ENCODE measurements at places on chromosomes 2 and 18.

DNA sequence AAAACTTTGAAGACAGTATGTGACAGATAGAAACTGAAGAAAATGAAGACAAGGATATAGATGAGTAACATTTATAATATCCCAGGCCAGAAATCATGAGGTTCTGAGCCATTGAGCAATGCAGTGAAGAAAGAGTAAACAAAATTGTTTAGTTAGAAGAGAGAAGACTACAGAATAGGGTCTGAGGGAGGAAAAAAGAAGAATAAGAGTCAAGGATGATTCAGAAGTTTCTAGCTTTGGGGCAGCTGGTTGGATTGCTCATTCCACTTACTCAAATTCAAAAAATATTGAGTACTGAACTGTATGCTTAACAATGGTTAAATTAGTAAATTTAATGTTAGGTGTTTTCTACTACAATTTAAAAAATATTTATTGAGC, 155.0 kb upstream of the OTX1 start:
- DNase-seq, result no peak

DNA sequence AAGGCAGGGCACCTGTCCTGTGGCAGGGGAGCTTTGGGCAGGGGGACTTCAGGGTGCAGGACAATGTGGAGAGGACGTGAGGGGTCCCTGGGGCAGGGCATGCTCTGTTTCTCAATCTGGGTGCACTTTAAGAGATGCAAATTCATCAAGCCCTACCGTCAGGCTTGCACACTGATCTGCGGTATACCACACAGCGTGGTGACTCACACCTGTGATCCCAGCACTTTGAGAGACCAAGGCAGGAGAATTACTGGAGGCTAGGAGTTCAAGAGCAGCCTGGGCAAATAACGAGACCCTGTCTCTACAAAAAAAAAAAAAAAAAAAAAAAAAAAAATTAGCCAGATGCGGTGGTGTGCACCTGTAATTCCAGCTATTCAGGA, 10.2 kb upstream of the GPC1 start:
- DNase-seq, result no peak

DNA sequence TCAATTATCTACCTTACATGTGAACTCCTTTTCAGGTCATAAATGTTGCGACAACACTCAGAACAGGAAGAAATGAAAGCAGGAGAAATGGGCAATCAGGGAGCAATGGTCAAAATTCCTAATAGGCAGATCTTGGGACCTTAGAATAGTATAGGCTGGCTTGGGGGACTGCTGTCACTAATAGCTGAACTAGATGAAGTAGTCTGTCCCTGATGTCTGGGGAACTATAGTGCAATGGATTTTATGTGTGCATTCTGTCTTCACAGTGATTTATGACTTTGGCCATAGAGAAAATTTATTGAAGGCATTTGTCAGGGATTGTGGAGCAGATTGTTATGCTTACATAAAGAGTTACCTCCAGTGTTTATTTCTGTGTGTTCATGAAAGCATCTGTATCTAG, 6.1 kb upstream of the DPP10 start:
- DNase-seq, result no peak

DNA sequence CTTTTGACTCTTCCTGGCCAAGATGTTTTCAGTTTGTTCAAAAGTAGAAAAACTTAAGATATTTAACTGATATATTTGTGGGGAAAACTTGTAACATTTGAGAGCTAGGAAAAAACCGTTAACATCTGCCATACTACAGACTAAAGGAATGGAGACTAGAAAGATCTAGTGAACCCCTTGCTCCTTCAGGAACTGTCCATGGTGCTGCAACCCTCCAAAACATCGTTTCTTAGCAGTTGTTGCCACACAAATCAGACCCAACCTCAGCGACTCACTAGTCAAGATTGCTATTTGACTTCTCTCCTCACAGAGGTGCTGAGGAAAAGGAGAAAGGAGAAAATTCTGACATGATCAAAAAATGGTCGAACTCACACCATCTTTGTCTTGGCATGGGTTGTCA, 393.8 kb upstream of the LYPD1 start:
- no peak for DNase-seq

DNA sequence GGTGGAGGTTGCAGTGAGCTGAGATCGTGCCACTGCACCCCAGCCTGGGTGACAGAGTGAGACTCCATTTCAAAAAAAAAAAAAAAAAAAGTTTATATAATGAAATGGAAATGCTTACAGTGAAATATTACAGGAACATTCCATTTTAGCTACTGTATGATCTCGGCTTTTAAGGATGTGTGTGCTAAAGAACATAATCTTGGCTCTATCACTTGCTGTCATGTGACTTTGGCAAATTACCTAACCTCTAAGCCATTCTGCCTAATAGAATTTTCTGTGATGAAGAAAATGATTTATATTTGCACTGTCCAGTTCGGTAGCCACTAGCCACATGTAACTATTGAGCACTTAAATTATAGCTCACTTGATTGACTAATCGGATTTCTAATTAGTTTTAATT, 36.3 kb downstream of the SMAD4 start:
- DNase-seq, result no peak

DNA sequence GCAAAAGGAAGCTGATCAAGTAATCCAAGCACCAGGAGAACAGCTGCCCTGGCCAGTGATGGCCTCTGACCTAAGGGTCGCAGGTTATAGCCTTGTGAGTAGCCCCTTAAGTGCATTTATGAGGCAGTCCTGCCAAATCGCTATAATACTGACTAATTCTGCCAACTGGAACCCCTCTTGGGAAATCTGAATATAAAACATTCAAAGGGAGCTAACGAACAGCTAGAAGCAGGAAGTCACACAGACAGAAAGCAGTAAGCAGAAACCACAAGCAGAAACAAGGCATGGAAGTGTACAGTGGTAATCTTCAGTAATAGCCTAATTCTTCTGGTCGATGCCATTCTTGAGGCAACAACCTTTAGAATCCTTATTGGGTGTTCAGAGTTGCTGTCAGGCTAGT, 521.3 kb downstream of the METTL4 start:
- no peak for DNase-seq

- DNase-seq, result no peak
Measured at GRCh38 chr18:10285283-10285640, 169.2 kb upstream of the APCDD1 start.

DNA sequence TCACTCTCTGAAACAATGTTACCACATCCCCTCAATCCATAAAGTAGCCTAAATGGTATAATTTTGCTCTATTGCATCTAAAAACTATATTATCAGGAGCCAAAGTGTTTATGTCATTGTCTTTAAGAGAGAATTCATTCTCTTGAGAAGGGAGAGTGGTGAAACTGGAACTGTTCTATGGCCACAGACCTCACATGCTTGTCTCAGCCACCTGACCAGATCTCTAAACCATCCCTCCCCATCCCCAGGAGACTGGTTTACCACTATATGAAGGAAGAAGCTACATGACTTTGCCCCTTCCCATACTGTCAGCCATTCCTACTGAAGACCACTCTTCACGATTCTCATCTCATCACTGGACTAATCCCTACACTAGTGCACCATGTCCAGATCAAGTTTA, 9.6 kb downstream of the CDH7 start:
- no peak for DNase-seq

DNA sequence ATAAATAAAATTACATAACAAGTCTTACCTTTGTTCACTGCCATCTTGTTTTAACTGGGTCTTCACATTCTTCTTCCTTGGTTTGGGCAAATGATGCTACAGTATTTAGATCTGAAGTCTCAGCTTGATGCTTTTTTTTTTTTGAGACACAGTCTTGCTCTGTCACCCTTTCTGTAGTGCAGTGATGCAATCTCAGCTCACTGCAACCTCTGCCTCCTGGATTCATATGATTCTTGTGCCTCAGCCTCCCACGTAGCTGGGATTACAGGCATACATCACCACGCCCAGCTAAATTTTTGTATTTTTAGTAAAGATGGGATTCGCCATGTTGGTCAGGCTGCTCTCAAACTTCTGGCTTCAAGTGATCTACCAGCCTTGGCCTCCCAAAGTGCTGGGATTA, 53.2 kb upstream of the MAT2A start:
- DNase-seq, result no peak

GRCh38 chr2:223042704-223043118, 9.3 kb upstream of the KCNE4 start:
- no peak for DNase-seq

DNA sequence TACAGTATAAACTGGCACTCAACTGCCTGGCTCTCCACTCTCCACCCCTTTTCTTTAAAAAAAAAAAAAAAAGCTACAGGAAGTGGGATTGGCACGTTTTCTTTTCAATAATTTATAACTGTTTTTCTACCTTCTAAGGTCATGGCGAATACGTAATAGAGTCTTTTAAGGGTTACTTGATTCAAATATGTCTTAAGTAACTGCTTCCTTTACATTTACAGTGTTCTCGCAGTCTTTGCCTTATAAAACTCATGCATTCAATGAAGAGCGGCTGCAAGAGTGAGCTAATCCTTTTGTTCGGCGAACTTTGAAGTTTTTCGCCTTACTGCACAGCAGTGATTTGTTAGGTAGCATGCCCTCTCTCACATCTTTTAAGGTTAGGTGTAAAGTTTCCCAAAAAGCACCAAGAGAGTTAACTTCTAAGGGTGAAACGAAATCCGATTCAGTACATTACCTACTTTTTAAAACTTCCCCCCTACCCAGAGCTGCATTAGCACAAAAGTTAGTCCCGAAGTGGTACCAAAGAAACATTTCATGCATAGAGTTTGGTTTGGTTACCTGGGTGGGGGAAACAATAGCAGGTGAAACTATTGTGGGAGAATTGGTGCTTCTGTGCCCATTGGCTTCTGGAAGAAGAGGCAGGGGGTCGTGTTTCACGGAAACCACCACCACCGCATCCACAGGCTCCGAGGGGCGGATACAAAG, 2.0 kb downstream of the KCTD1 start:
- no peak for DNase-seq

GRCh38 chr2:50974940-50975339, 57.0 kb downstream of the NRXN1 start:
- DNase-seq, result no peak

GRCh38 chr2:36770542-36771287, 74.2 kb downstream of the VIT start:
- no peak for DNase-seq

GRCh38 chr2:55919574-55919973, 4.0 kb downstream of the EFEMP1 start:
- no peak for DNase-seq

- no peak for DNase-seq
Measured at GRCh38 chr2:2901384-2902345, 476.0 kb downstream of the EIPR1 start.

DNA sequence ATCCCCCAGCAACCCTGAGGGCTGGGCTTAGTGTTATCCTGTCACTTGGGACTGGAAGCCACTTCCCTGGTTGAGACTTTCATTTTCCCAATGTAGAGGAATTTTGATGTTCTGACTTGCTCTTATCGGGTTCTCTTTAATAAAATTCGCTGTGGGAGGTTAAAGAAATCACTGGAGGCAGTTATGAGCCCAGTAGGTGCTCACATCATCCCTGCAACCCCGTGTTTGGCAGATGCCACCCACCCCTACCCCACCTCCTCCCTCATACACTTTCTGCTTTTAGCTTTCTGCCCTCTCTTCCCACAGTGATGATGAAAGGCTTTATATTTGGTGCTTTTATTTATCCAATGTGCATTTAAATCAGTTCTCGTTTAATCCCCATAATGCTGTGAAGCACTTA, 106.6 kb downstream of the MAPK4 start:
- DNase-seq, result no peak

DNA sequence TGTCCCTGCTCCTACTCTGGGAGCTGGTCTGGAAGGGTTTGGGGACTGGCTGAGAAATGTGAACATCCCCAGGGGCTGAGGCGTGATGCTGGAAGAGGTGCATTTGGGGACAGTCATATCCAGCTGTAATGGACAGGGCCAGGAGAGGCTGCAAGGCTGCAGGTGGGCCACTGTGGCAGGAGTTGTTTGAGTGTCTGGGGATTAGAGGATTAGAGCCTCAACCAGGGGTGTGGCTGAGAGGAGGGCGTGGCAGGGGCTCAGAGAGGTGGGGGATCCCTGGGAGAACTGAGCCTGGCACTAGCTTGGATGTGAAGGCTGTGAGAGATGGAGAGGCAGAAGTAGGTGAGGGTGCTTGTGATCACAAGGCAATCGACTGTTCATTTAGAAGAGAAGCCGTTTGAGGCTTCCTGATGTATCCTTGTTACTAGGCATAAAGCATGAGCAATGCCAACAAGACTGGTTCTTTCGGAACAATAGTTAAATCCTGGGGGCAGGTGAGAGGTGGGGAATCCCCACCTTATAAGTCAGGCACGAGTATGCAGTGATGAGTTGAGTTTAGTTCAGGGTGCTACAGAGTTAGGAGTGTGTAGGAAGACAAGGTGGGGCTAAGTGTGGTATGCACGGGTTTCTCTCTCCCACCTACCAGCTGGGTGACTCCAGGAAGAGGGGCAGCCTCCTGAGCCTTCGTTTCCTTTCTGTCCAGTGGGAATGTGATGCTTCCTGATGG, 31.9 kb downstream of the SH3RF3 start:
- DNase-seq, result no peak

DNA sequence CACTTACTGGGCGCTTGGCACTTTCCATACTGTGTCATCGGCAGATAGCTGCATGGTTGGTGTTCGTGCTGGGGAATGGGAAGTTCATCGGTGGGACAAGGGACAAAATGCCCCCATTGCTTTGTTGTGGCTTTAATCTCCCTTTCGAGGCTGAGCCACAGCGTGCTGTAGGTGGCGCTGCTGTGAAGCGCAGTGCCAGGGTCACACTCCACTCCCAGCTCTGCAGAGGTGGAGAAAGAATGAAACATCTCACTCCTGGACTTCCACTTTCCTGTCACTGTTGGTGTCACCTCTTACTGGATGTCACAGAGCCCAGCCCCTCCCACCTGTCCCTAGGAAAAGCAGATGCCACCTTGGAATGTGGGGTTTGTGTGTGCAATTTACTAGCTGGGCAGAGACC, 8.7 kb downstream of the TYMS start:
- DNase-seq, result no peak

DNA sequence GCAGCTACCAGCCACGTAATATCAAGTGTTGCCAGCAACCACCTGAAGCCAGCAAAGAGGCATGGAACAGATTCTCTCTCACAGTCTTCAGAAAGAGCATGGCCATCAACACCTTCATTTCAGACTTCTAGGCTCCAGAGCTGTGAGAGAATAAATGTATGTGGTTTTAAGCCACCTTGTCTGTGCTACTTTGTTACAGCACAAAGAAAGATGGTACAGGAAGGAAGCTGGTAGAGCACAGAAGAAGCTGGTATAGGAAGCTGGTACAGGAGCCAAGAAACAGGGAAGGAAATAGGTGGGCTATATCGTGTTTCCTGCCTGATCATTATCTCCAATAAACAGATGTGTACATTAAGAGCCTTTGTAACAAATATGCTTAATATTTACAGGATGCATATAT, 217.4 kb downstream of the DPP10 start:
- no peak for DNase-seq

GRCh38 chr18:55384551-55385275, 203.3 kb downstream of the TCF4 start:
- no peak for DNase-seq

DNA sequence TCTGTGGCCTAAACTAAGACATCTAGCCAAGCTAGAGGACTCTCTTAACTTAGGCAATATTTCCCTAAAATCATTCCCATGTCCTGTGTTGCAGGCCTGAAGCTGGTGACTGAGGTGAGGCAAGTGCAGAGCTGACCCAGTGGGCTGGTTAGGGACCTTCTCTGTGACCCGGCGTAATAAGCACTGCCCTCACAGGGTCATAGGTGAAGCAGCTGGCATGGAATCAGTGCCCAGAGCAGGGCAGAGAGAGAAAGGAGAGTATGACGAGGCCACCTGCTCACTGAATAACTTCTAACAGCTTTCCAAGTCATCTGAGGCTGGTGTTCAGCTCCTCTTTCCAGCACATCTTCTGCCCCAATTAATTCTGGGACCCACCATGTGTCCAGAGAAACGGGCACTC, 197.0 kb downstream of the ANAPC1 start:
- no peak for DNase-seq
